Effector CD4-positive, alpha-beta T cell (primary cell): ENCODE measurements at places on chromosomes 2 and 18.

DNA sequence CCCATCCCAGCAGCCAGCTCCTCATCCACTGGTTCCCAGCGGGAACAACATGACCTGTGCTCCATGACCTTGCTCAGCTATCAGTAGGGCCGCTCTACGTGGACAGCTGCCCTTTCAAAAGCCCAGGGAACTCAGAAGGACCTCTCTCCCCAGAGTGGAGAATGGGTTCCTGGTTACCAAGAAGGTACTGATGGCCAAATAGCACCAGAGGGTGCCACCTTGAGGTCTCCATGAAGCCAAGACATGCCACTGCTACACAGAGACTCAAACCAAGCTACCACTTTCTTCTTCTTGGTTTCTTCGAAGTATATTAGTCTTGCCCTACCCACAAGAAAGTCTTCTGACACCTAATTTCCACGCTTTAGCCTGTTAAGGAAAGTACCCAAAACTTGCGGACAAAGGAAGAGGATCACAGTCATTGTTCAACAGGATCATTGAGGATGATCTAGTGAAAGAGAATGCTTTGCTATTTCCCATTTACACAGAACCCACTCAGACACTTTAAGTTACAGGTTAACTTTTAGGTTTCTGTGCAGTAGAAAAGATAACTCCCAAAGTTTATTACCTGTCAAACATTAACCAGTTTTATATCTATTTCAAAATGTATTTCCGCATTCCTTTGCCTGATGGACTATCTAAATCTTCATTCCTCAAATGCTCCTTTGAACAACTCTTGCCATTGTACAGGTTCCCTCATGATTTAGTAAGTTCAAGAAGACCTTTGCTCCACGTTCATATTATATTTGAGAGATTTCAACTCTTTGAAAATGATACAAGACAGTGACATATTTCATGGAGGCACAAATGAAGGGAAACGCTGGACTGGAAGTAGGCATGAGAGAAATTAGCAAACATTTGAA is 102.2 kb downstream of the ALPK2 start:
- DNase-seq = no peak

DNA sequence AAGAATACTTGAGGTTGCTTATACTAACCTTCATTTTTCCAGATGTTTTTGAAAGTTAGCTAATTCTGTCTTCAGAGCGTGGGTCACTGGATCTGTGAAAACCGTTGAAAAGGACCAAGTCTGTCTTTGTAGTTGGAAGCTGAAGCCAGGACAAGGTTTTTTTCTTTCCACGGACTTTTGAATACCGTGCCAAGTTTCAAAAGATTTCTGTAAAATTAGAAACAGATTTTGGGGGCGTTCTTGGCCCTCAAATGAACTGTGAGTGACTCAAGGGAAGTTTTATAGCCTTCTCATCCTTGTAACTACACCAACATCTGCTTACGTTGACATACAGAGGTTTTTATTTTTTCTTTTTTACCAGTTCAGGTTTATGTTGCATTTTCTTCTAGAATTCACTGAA is at the start of gene FAP:
Gene FAP (minus strand): TSS at position 152 of the 400 bp plus-strand sequence. CDS start 118 bp downstream, at position 34.
- no peak for DNase-seq

GRCh38 chr2:227464361-227464760 is 7.6 kb upstream of the AGFG1 start:
- DNase-seq = no peak

DNA sequence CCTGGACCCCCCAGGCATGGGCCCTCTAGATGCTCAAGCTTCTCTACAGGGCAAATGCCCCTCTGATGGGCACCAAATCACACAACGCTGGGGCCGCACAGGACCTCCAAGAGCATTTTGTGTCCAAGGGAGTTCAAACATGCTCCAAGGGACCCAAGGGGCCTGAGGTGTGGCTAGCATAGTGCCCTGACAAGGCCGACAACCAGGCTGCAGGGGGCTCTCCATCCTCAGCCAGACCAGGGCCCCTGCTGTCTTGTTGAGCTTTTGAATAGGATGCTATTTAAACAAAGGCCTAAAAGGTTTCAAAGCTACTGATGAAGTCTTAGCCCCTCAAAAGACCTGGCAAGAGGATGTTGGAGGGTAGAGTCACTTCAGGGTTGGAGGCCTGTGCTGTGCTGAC is 33.1 kb downstream of the EN1 start:
- no peak for DNase-seq

DNA sequence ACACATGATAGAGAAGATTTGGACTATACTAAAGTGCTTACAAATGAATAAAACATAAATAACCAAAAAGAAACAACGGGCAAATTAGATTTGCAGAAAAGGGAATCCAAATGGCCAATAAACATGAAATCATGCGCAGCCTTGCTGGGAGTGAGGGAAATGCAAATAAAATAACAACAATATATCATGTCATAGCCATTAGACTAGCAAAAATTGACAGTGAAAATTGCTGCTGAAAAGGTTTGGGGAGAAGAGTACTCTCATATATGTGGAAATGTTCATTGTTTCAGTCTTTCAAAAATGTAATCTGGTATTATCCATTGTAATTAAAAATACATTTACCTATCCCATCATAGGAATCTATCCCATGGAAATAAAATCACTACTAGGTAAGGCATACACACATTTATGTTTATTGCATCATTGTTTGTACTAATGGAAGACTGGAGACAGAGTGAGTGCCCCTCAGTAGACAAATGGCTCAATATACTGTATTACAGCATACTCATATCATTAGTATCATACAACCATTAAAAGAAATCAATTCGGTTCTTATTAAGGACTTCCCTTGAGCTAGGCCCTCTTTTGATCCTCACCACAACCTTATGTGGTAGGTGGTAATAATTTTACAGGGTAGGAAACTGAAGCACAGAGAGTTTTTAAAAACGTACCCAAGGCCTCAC is 94.1 kb upstream of the MSTN start:
- DNase-seq = no peak

- no peak for DNase-seq
Observed at GRCh38 chr2:53874401-53874950, 14.7 kb upstream of the GPR75 start.

GRCh38 chr2:224711381-224711780 is 4.8 kb downstream of the CCDC195 start:
- no peak for DNase-seq

GRCh38 chr2:86704459-86704971 is 15.6 kb upstream of the RMND5A start:
- DNase-seq = no peak

GRCh38 chr2:239566995-239567568 is 166.3 kb upstream of the HDAC4 start:
- DNase-seq = no peak

- DNase-seq = no peak
Observed at GRCh38 chr2:202038471-202039277, 5.0 kb downstream of the FZD7 start.

DNA sequence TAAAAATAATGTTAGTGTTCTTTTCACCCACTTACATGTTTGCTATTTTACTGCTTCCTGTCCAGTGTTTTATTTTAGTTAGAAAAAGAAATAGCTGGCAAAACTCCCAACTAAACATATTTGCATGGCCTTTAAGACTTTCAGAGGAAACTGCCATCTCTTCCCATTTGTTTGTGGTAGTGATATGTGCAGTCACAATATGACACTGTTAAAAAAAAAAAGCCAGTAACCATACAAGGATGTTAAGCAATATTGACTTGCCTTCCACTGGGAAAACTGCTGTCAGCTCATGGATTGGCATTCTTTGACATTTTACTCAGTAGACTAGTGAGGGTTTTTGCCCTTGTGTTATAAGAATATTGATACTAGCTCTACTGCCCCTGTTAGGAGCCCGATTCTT is 29.1 kb downstream of the XIRP2 start:
- DNase-seq = no peak

DNA sequence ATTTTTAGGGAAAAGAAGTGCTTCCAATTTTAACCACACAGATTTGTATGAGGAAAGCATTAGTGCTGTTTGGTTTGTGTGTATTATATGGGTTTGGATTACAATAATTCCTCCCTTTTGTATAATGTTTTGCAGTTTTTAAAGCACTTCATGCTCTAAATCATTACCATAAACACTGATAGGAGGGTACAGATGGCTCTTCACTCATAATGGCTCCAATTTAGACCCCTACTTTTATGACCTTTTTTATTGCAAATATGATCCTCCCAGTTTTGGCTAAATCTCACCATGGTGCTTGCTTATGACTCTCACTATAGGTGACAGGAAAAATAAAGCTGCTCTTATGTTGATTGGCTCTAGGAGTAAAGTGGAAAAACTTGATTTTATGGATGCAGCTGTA is 23.8 kb upstream of the TMEM17 start:
- no peak for DNase-seq

GRCh38 chr2:65370387-65371073 is 61.9 kb downstream of the SPRED2 start:
- no peak for DNase-seq

DNA sequence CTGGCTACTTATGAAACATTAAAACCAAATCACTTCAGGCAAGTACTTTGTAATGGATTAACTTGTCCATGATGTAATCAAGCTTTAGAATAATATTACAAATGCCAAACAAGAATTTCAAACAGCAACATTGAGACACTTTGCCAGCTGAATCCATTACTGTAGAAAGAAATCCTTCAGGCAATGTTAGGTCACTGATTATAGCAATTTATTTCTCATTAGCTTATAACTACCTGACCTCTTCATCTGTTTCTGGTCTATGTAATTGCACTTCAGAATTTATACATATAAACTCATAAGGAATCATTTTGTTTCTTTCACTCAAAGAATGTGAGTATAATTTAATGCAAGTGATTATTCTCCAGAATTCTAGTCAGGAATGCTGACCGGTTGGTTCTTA is 692.6 kb upstream of the TMEFF2 start:
- DNase-seq = no peak

- DNase-seq = no peak
Observed at GRCh38 chr2:9885036-9885684, 41.9 kb downstream of the TAF1B start.

GRCh38 chr2:30127016-30127893 is 19.6 kb upstream of the YPEL5 start:
- DNase-seq = no peak

- DNase-seq = no peak
Observed at GRCh38 chr2:132392221-132392620, 24.4 kb upstream of the GPR39 start.

DNA sequence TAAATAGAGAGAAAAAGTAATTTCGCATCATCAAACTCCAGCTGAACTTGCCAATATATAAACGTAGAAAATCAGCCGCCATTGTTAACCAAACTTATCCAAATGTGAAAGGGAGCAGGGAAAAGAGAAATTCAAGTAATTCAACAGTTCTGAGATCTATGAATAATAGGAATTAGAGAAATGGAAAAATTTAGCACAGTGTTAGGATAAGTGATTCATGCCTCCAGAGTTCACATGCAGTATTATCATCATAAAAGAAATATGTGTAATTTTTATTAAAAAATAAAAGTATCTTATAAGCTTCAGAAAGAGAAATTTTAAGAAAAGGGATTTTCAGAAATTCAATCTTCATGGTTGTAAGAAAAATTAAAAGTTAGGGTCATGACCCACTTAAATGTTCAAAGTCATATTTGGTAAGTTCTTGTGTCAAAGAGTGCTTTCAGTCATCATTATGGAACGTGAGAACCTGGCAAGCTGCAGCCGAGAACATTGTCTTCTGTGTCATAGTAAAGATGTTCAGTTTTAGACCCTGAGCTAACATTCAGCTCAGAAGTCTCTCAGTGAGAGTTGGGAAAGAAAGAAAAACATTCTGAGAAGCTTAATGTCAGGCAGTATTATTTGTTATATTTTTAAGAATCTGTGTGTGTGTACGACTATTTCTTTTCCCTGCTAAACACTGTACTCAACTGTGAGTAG is 414.3 kb upstream of the RGPD4 start:
- no peak for DNase-seq

DNA sequence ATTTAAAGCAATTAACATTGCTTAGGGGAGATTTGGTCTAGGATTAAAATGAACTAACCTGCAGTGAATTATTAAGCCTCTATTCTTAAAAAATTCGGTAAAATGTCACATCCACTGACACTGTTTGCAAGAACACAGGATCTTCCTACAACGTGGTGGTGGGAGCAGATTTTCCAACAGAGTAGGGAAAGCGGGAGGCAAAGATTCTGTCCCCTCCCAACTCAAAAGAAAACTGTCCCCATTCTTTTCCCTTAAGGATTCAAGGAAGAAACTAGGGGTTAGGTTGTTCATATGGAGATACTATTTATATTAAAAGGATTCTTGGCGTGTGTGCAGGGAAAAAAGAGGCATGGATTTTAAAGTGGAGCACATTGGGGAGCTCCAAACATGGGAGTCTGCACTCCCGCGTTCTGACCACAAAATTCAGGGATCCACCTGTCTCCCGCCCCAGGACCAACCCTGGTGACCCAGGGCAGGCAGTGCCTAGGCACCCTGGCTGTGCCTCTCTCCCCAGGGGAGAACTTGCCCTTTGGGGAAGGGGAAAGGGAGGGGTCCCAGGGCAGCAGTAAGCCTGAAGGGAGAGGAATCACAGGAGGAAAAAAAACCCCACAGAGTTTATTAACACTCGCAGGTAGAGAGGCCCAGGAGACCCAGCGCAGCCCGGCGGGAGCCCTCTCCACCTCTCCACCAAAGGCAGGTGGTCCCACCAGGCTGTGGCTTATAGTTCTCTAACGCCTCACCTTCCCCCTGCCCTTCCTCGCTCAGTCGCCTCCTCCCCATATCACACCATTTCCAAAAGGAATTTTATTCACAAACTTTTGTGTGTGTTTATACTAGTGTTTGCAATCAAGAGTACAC is 2.3 kb downstream of the PTGR3 start:
- no peak for DNase-seq

- DNase-seq = no peak
Observed at GRCh38 chr2:203756161-203756560, 49.7 kb downstream of the CD28 start.
